ENCODE measurements at places on chromosomes 2 and 18. TPM values are rescaled to one million over a fixed set of nuclear protein-coding genes. Genes with fewer than 3 reads are reported as not detected.

GRCh38 chr2:152034257-152034801 is 64.5 kb downstream of the CACNB4 start:
- DNase-seq: no peak

- DNase-seq: no peak
These were observed 213.0 kb downstream of the SP3 start for GRCh38 chr2:173752152-173752551.

DNA sequence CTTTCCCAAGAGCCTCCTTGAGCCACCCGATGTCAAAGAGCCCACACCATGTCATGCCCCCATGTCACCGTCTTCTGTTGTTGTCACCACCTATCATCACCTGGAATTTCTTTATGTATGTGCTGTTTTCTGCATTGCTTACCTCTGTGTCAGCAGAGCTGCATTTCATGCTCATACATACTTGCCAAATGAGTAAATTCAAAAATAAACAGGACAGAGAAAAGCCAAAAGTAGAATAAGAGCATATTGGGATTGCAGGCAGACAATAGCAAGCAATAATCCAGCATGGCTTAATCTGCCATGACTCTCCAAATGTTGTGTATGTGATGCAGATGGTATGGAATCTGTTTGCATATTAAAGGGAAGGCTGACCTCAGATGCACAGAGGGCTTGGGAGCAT is 15.3 kb upstream of the RGPD4 start:
- no peak for DNase-seq

The SPTBN1 gene
- total RNA-seq: 138 TPM

The RND3 gene
- 82.3 TPM for total RNA-seq

The HOXD12 gene
- not detected for total RNA-seq
